ENCODE measurements at places on chromosomes 13 and 19. TPM values are rescaled to one million over a fixed set of nuclear protein-coding genes. Genes with fewer than 3 reads are reported as not detected.

Gene ZNF888
- 39.0 TPM for total RNA-seq

DNA sequence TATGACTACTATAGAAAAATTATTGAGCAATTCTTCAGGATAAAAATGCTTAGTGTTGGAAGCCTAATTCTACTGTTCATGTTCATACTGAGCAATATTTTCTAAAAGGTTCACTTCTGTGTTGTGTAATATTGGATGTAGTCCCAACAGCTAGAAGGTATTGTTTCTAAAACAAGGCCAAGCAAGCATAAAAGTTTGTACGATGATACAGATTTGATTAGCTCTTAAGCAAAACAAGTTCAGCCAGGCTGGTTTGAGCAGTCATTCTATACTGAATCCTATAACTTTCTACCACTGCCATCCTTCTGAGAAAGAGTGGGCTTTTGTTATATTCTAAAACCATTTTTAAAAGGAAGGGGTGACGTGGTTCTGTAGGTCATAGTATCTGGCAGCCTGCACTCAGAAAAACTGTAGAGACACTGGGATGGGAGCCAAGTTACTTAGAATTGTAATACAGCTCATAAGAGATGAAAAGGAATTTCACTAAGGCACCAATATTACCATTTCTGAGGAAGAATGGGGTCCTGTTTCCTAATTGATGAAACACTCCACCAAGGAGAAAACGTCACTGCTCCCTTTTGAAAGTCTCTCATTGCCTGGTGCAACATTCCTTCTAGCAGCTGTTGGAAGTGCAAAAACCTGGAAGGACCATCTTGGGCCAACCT is 275.0 kb upstream of the DACH1 start:
- peak; percentile 20 for DNase-seq

Gene ACP4
- not detected for total RNA-seq

DNA sequence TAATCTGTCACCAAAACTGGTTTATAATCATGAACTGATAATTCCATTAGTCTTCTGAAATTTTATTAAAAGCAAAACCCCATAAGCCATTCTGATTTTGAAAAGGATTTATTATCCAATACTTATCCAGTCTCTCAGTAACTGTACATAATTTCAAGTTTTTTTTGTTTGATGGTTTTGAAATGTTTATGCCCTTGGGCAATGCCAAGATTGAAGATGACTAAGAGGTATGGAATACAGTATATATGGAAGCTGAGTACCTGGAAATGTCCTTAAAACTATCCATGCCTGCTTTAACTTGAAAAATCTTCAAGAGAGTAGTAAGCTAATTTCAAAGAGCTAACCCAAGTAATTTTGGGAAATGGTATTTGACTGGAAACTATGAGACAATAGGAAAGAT is 1.8 kb upstream of the NEK5 start:
- DNase-seq: no peak

GRCh38 chr13:49060678-49061387 is 85.1 kb downstream of the FNDC3A start:
- no peak for DNase-seq

DNA sequence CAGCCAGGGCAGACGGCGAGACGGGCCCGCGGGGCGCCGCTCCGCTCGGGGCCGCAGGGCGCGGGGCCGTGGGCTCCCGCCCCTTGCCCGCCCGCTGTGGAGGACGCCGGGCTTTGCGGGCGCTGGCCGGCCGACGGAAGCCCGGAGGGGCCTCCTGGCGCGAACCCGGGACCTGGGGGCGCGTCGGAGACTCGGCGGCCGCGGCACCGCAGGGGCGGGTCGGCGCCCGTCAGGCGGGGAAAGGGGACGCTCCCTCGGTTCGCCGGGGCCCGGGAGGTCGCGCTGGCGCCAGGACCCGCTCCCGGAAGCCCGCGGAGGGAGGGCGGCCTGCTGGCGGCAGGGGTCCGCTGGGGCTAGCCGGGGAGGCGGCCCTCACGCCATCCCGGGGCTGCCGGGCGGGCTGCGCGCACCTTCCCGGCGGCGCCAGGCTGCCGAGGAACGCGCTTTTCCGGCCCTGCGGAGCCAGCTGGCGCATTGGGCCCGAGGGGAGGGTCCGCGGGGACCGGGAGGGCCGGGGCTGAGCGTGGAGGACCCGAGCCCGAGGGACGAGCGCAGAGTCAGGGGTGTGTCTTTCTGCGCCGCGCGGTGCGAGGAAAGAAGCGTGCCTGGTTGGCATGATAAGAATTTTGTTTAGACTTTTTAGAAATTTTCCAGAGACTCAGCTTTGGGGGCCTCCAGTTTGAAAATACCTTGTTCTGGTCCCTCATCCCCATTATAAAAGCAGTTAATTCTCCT is 511 bp downstream of the GARRE1 start:
- no peak for DNase-seq

GRCh38 chr13:69704311-69704710 is 403.3 kb upstream of the ATXN8OS start:
- DNase-seq: no peak

Gene OPA3
- total RNA-seq: 11.5 TPM

DNA sequence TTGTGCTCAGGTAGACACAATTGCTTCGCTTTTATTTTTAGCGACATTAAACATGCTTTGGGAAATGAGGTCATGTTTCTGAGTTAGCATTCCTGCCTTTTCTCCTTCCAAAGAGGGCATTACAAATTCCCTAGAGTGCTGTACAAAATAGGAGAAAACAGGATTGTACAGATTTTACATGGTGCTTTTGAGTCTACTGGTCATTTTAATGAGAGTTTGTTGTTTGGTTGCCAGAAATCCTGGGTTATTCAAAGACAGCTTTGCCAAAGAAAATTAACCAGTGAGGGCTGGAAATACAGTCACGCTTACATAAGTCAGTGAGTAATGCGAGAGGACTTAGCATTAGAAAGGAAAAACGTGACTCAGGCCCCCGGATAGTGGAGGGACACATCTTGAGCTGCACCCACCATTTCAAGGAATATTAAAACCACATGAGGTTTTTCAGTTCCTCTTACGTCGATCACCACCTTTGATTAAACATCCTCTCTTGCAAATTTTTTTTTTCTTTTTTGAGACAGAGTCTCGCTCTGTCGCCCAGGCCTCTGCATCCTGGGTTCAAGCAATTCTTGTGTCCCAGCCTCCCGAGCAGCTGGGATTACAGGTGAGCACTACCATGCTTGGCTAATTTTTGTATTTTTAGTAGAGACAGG is 55.4 kb downstream of the SACS start:
- no peak for DNase-seq

Measured in mucosa of gallbladder (tissue), 1 donor.